NCI-H446 (cell line): ENCODE measurements at places on chromosomes 2 and 18.

DNA sequence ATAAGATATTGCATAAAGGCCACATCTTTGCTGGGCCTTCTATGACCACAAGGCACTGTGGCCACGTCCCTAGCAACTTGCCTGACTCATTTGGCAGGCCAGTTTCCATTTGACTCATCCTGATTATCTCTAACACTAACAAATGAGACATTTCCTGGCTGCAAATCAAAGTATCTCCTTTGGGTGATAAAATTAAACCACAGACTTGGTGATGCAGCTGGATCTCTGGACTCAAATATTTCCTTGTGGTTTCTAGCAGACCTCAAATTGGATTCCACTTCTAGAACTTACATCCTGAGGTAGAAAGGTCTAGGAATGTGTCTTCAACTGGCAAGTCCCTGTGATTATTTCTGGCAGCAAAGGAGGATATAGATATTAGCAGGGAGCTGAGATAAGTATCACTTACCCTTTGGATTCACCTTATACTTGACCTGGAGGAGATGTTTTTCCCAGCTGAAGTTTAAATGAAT is 167.9 kb upstream of the NXPH2 start:
- DNase-seq: no peak

- DNase-seq: no peak
Observed at GRCh38 chr2:178193496-178193822, 853 bp upstream of the OSBPL6 start.

DNA sequence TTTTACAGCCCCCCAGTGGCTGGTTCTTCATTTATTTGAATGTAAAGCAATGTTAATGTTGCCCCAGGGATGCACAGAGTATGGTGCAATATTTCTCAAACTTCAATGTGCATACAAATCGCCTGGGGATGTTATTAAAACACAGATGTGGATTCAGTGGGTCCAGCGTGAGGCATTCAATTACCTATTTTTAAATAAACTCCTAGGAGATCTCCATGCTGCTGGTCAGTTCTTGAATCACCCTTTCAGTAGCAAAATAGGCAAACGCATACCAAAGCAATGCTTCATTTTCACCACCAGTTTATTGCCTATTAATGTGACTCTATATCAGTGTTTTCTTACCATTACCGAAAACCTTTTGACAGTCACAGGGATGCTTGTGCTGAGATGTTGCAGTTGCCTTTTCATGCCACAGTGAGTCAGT is 530.7 kb downstream of the CBLN2 start:
- no peak for DNase-seq

DNA sequence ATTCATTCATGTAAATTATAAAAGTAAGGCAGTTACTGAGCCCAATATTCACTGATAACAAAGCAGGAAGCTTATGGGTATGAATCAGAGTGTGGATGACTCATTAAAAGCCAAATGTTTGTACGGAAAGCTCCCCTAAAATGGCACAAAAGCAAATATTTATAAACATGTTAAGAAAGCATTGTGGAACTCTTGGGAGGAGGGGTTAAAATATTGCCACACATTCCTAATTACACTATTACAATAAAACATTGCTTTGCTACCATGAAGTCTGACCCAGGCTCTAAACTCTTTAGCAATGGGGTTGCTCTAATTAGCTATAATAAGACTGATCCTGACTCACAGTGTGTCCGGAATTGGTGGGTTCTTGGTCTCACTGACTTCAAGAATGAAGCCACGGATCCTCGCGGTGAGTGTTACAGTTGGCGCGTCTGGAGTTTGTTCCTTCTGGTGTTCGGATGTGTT is 110.9 kb downstream of the NAB1 start:
- no peak for DNase-seq

DNA sequence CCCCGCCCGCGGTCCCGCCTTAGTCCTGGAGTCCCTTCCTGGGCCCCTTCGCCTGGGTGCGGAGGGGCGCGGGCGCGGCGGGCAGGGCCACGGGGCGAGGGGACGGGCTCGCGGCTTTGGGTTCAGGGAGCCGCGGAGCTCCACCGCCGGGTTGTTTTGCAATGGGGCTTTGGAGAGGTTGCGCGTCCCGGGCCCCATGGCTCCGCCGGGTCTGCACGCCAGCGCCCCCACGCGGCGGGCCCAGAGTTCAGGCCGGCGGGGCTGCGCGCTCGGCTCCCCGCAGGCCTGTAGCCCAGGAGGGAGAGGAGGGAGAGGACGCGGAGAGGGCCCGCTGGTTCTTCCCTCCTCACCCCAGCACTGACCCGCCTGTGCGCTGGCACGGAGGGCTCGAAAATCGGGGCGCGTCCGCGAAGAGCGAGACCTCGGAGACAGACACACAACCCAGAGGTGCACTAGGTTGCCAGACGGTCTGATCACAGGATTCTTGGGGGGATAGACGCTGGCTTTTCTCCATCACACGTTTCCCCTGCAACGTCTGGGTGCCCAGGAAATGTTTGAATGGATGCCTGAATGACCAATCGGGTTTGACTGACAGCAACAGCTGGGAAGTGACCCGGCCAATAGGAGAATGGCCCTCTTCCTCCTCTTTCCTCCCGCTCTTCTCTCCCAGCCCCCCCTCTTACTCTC is 4.9 kb upstream of the SIX2 start:
- no peak for DNase-seq

DNA sequence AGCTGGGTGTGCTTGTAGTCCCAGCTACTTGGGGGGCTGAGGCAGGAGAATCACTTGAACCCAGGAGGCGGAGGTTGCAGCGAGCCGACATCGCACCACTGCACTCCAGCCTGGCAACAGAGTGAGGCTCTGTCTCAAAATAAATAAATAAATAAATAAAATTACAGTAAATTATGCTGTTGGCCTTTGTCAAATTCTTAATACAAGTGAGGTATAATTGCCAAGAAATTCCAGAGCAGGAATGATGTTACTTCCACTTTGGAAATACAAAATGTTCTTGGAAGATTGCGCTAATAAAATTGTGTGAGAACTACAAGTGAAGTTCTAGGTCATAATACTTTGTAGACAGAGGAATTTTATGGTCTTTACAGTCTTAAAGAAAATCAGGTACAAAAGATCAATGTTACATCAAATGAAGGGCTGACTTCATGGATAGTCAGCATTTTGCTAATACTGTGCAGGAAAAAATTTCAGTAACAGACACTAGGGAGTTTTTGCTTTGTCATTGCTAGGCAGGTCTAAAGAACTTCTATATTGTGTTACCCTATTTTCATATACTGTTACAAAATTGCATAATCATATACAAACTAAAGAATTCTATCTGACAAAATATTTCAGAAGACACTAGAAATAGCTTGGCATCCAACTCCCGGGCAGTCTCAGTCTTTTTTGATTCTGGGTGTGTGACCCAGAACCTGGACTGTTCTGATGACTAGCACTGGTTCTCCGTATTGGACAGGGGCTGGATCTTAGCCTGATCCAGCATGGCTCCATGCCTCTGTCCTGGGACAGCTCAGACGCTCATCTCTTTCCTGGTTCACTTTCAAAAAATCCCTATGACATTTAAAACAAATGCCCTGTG is 76.0 kb upstream of the STK17B start:
- DNase-seq: no peak

DNA sequence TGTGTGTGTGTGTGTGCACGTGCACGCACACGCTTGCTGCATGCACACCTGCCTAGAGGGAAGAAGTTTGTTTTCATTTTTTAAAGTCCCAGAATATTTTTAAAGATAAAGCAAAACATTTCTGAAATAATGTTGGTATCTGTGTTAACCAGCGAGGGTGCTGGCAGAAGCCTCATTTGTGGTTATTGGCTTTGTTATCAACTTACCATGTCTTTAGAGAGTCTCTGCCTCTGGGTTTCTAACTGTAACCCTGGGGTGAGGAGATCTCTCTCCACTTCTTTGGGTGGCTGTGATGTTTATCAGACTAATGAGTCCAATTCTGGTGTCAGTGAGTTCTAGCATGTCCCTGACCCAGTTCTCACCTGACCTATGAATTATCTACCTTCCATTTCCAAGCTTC is 927.6 kb upstream of the FANCL start:
- no peak for DNase-seq

DNA sequence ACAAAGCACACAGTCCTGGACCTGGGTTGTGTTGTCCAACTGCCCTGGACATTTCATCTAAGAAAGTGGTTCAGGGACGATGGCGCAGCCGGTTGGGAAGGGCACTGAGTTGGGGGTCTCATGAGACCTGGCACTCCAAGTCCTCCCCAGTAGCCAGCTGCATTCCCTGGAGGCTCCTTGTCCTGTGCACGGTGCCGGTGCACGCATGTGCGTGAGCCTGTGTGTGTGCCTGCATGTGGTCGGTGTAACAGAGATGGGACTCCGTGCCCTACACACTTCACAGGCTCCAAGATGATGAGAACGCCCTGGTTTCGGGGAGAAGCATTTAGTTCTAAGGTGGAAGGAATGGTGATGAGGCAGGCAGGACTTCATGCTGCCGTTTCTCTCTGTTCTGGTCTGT is 124.9 kb upstream of the PXDN start:
- no peak for DNase-seq

DNA sequence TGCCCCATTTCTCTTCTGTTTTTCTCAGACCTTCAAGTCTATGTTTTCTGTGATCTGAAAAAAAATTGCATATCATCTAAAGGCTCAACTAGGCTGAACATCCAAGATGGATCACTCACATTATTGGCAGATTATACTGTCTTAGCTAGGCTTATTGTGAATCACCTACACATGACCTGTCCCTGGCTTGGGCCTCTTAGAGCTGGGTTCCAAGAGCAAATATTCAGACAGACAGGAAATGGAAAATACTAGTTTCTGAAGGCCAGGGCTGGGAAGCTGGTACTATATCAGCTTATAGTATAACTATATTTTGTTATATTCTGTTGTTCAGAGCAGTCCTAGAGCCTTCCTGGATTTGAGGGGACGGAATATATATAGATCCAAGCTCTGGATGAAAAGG is 90.3 kb downstream of the PIK3C3 start:
- no peak for DNase-seq

DNA sequence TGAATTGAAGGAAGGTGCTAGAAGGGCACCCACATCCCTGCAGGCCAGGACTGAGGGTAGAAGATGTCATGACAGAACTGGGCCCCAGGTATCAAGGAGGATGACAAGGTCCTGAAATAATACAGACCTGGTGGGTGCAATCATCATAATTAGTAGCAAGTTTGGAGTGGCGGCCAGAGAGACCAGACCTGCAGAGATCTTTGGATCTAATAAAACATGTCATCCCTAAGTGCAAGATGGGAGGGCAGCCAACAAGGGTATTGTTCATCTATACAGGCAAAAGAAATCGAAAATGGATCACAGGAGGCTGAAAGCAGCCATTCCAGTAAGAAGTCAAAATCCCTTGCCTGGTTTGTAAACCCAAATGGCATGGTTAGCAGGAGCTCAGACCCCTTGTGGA is 111.3 kb upstream of the BOD1L2 start:
- no peak for DNase-seq

DNA sequence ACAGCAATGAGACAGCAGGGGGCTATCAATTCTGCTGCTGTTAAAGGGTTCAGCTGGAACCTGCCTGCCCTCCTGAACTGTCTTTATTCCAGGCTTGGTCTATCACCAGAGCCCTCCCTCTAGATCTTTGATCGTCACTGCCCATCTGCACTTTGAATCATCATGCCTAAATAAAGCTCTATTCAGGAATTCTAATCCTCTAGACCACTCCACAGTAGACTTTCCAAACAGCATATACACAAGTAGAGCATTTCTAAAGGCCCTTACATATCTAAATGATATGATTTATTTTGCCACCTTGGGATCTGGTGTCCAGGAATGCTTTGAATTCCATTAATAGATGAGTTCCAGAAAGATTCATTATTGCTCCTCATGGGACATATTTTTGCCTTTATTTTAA is 542.1 kb upstream of the SYT4 start:
- DNase-seq: no peak

DNA sequence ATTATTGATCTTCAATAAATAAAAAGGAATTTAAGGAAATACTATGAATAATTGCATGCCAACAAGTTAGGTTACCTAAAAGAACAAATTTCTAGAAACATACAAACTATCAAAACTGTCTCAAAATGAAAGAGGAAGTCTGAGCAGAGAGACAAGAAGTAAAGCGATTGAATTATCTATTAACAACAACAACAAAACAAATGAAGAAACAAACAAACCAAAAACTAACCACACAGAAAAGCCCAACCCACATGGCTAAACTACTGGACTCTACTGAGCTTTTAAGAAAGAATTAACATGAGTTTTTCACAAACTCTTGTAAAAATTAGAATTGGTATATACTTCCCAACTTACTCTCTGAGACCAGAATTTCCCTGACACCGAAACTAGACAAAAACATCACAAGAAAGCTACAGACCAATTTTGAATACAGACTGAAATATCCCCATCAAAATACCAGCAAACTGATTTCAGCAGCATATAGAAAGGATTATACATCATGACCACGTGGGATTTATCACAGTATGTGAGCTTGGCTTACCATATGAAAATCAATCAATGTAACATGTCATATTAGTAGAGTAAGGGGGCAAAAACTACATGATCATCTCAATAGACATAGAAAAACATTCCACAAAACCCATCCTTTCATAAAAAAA is 16.6 kb upstream of the GALNT1 start:
- no peak for DNase-seq

- no peak for DNase-seq
Observed at GRCh38 chr2:127909019-127909418, 23.3 kb upstream of the AMMECR1L start.

DNA sequence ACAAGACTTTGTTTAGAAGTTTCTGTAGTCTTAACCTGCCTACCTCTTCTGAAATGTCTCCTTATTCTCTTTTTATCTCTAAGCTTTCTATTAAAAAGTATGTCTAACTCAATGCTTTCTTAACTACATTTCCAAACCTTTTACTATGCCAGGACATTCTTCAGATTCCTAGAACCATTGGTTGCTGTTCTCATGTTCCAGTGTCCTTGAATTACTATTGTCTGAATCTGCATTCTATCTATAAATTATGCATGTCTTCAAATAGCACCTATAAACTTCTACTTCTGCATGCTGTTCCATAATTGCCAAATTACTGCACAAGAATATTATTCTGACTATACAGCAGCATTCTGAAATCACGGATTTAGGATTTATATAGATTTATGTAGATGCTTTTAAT is 166.0 kb upstream of the VWC2L start:
- DNase-seq: no peak
